ENCODE measurements at places on chromosomes 7 and 10.

DNA sequence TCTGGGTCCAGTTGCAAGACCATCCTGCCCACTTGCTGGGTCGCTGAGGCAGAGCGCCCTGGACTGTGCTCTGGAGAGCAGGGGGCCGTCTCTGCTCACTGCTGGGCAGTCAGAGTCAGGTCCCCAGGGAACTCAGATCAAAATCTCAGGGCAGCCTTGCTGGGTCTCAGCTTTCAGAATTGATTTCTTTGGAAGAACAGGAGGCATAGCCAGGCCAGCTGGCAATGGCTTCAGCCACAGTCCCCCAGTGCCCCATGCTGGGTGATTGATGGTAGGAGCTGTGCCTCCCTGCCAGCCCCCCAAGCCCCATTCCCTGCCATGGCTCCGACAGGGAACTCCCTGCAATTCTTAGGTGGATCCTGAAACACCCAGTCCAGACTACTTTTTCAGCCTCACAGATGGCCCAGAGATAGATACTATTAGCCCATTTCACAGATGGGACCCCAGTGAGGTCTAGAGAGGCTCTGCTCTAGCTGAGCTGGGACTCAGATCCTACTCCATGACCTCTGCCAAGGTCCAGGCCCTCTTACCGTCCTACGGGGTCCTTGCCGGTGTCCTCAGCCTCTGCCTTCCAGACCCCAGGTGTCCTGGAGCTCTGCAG lies 467 bp downstream of the MMRN2 start:
- DNase-seq = no peak

GRCh38 chr10:123309731-123310130 lies 155.5 kb downstream of the BUB3 start:
- DNase-seq = no peak

- no peak for DNase-seq
These were observed 47.7 kb downstream of the LRGUK start for GRCh38 chr7:134174795-134175261.

GRCh38 chr10:21280971-21281572 lies 244.4 kb downstream of the SKIDA1 start:
- no peak for DNase-seq

DNA sequence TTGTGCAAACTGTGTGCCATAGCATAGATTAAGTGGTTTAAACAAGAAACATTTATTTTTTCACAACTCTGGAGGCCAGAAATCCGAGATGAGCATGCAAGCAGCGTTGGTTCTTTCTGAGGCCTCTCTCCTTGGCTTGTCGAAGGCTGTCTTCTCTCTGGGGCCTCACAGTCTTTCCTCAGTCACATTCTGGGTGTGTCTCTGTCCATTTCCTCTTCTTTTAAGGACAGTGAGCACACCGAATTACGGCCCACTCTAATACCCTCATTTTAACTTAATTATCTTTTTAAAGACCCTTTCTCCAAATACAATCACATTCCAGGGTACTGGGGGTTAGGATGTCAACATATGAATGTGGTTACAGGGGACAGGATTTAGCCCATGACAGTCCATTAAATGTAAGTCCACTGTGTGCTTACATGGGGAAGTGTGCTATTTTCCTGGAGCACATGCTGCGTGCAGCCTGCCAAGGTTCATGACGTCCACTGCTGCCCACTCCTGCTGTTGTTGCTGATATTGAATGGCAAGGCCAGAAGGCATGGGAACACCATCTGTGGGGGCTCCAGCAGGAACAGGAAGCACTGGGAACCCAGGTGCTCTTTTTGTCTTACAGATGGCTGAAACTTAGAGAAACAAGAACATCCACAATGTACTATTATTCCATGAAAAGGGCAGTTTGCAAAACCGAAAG lies 365.5 kb downstream of the GALNT17 start:
- DNase-seq = no peak

- DNase-seq = no peak
These were observed 68.2 kb downstream of the GALNT11 start for GRCh38 chr7:152093717-152094116.

DNA sequence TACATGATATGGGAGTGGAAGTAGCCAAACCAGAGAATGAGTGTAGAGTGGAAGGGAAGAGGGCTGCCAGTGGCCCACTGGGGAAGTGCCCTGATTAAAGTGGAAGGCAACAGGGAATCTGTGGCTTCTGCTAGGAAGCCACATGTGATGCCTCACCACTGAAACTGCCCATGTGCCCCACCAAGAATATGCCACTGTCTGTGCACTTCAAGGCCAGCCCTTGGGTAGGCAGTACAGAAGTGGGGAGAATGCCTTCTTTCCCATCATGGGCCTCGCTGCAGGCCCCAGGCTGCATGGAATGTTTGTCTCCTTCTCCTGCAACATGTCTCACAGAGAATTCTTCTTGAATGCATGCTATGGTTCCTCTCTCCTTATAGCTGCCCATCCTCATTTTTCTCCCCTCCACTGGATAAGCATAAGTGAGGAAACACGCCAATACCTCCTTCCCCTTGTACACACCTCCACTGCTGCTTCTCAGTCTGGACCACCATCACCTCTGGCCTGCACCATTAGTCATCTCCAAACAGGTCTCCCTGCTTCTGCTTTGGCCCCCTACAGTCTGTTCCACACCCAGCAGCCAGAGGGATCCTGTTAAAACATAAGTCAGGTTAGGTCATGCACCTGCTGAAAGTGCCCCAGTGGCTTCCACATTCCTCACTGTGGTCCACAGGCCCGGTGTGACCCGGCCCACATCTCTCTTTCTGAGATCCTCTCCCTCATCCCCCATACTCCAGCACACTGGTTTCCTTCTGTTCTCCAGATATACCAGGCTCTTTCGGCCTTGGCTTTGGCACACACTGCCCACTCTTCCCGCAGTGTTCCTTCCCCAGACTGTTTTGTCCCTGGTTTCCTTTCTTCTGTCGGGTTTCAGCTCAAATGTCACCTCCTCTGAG lies 37.1 kb downstream of the SNX10 start:
- DNase-seq = no peak

DNA sequence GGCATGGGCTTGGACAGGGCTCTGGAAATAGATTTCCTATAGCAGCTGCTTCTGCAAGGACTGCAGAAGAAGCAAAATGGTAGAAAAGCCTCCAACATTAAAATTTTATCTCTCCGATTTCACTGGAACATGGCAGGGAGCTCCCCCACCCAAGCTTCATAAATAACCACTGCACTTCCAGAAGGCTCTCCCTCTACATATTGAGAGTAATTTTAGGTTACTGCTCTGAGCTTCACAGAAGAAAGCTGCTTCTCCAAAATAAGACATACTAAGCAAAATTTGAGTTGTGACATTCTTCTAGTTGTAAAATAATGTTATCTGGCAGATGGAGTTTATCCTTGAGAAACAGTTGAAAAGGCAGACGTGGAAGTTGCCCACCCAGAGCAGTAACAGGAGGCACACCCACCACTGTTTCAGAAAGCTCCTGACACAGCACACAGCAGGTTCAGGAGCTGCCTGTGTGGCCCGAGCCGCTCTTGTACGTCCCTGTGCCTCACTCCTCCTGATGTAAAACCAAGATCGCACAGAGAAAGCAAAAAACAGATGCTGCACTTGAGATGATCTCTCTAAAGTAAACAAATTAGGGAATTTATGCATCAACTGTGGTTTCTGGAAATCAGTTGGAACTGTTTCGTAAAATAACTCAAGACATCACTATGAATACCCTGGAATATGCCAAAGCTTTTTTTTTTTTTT lies 621.0 kb downstream of the PARD3 start:
- no peak for DNase-seq

DNA sequence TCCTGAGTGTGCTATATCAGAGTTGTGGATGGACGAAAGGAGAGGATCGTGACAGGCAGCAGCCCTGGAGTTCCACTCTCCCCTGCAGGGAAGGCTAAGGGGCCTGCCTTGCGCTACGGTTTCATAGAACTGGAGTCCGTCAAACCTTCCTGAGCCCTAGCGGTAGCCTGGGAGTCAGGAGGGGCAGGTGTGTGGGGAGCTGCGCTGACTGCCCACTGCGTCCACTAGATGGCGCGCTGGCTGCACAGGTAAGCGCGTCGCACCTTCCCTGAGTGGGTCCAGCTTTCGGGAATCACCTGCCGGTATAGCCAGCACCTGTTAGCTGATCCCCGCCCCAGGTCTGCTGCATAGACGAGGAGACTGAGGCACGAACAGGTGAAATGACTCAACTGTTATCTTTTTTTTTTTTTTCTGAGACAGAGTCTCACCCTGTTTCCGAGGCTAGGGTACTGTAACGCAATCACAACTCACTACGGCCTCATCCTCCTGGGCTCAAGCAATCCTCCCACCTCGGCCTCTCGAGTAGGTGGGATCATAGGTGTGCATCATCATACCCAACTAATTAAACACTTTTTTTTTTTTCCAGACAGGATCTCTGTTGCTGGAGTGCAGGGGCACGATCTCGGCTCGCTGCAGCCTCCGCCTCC lies 20.2 kb upstream of the BAIAP2L1 start:
- DNase-seq = no peak

- no peak for DNase-seq
These were observed 117.9 kb upstream of the AGR3 start for GRCh38 chr7:16999541-17000267.

- DNase-seq = no peak
These were observed 49.7 kb downstream of the MICALL2 start for GRCh38 chr7:1409555-1409954.

GRCh38 chr7:22584179-22584578 lies 84.2 kb upstream of the STEAP1B start:
- no peak for DNase-seq

DNA sequence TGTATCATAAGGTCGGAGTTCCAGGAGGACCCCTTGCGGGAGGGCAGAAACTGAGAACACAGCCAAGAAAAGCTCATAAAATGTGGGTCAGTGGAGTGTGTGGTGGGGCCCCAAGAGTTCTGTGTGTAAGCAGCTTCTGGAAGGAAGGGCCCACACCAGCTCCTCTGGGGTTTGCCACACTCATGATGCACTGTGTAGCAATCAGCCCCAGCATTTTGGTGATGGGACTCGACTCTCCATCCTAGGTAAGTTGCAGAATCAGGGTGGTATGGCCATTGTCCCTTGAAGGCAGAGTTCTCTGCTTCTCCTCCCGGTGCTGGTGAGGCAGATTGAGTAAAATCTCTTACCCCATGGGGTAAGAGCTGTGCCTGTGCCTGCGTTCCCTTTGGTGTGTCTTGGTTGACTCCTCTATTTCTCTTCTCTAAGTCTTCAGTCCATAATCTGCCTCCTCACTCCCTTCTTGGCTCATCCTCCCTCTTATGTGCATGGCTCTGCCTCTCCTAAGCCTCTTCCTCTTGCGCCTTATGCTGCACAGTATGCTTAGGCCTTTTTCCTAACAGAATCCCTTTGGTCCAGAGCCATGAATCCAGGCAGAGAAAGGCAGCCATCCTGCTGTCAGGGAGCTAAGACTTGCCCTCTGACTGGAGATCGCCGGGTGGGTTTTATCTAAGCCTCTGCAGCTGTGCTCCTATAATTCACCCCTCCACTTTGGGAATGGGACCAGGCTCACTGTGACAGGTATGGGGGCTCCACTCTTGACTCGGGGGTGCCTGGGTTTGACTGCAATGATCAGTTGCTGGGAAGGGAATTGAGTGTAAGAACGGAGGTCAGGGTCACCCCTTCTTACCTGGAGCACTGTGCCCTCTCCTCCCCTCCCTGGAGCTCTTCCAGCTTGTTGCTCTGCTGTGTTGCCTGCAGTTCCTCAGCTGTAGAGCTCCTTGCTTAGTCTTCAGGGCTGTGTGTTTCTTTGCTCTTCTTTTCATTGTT lies 17.8 kb downstream of the PRSS2 start:
- DNase-seq = no peak

- DNase-seq = no peak
These were observed 112.1 kb downstream of the SGMS1 start for GRCh38 chr10:50511492-50512213.

- DNase-seq = no peak
These were observed 113.4 kb downstream of the JAZF1 start for GRCh38 chr7:28067171-28067570.

DNA sequence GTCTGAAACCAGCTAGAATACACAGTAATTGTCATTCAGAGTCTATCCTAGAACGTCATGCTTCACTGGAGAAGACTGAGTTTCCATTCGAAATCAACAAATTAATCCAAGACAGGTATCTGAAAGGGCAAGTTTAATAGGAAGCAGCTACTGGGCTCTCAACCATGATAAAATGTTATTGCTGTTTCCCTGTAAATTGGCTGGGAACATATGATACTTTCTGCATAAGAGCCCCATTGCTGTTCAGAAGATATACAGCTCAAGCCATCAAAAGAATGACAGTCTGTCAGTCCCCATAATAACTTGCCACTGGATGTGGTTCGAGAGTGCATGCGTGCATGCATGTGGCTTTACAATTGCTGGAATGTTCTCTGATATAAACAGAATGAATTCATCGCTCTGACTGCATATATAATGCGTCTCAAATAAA lies 129.0 kb downstream of the HIBADH start:
- DNase-seq = no peak

GRCh38 chr10:8835453-8836167 lies 781.1 kb downstream of the GATA3 start:
- no peak for DNase-seq

DNA sequence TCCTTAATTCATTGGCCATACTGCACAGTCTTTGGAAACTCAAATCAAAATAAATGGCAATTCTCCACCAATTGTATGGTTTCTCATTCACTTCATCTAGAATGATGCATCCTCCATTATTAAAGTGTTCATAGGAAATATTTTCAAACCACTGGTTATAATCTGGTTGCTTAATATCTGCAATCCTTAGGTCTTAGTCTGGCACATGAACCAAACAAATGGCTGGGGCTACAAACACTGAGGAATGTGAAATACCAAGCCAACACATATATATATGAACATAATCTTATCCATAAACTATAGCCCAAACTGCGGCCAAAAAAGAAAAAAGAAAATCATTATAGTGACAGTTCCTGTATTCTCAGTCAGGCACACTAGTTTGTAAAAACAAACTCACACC lies 5.7 kb upstream of the MSS51 start:
- DNase-seq = no peak

- DNase-seq = no peak
These were observed 70.8 kb downstream of the SGMS1 start for GRCh38 chr10:50552771-50553535.

- no peak for DNase-seq
These were observed 30.3 kb downstream of the SKIDA1 start for GRCh38 chr10:21495002-21495751.

DNA sequence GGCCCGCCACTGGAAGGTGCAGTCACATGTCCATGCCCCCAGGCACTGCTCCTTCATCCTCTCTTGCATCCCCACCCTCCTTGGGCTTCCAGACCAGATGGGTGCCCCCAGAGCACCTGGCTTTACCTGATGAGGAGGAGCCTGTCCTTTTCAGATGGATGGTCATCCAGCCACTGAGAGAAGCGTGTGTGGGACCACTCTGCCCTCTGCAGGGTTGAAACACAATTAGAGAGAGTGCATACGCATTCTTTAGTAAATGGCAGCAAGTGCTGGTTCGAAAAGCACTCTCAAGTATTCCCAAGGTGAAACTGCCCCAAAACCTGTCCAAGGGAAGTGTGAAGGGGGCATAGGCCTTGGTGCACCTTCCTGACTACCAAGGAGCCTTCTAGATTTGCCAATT lies 41.6 kb downstream of the HBP1 start:
- no peak for DNase-seq

Measured in esophagus squamous epithelium (tissue), 5 donors.